NCI-H1105 treated with DMSO at 0.1 percent for 48 hours (cell line): ENCODE measurements at places on chromosomes 5 and 9.

GRCh38 chr9:113794721-113795120 is 81.4 kb upstream of the ZNF618 start:
- DNase-seq: no peak

GRCh38 chr5:173435447-173435846 is 107.2 kb upstream of the STC2 start:
- DNase-seq: no peak

DNA sequence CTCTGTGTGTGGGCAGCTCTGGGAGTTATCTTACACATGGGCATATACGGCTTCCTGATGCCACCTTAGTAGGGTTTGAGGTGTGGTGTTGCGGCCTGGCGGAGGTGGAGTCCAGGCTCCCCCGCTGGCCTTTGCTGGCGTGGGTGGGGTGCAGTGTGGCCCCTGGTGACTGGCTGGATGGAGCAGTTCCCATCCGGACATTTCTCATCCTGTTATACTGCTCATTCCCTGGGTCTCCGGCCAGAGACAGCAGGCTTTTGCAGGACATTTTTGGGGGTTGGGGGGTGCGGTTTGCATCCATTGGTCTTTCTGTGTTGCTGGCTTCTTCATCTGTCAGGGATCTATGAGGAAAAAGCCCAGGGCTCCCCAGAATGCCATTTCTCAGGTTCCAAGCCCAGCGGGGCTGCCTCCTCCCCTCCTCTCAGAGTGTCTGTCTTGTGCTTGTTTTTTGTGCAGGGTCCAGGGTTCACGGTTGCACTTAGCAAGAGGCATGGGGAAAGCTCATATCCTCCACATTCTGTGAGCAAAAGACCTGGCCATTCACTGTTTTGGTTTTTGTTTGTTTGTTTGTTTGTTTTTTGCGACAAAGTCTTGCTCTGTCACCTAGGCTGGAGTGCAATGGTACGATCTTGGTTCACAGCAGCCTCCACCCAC is 22.3 kb downstream of the NDUFS6 start:
- DNase-seq: no peak

- no peak for DNase-seq
Measured at GRCh38 chr5:118996098-118996497, 7.8 kb upstream of the DTWD2 start.

DNA sequence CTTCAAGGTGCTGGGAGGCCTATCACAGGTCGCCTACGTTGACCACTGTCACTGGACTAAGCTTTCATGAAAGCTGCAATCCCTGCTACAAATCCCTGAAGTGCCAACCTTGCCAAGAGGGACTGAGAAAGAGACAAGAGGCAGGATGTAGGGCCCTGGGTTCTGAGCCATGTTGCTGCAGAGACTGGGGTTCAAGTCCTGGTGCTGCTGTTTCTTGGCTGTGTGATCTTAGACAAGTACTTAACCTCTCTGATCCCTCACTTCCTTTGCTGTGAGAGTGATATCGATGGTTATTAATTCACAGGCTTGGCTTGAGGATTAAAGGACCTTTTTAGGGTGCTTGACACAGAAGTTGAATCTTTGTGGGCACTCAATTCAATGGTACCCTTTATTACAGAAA is 15.5 kb downstream of the CSF1R start:
- no peak for DNase-seq

DNA sequence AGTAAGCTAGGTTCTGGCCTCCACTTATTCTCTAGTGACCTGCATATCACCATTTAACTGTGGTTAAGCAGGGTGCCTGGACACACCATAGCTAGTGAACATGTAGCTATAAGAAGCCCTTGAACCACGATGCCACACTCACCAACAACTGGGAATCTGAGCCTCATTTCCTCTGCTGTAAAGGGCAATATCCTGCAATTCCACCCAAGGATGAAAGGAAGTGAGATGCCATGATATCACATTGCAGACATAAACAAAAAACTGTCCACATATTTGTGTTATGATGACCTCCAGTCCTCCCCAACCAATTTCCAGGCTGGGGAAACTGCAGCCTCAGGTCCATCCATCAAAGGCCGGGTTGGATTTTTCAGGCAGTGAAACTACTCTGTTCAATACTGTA is 10.4 kb downstream of the TNIP1 start:
- DNase-seq: no peak

DNA sequence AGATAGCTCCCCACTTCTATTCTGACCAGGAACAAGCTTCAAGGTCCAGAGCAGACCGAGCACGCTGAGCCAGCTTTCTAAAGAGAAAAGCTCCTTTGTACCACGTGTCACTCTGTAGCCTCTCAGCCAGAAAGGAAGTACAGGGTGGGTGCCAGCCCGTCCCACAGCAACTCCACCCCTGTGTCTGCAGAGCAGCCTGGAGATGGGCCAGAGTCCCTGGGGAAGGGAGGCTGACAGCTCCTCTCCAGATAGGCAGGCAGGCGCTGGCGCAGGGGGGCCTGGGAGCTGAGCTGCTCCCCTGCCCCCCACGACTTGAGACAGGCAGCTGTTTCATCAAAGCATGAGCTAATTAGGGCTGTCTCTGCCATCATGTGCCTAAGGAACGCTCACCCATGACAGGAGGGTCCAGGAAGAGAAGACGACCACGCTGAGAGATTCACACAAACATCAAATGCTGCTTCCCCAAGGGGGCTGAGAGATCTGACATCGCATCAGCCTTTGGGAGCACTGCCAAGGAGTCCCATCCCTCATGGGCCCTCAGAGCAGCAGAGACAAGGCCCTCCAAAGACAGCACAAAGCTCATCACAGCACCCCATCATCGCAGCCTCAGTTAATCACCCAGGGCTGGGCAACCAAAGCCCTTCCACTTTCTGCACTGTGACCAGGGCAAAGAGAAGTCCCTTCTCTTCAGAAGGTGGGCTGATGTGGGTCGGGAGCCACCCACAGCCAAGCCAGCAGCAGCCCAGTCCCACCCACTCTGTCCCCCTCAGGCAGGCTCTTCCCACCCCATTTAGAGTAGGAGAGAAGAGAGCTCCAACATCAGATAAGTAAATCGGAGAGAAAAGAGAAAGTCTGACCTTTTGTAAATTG is 78.5 kb upstream of the LRRTM2 start:
- no peak for DNase-seq
